Nucleus accumbens (tissue), 56 donors: ENCODE measurements at places on chromosomes 1 and 21.

GRCh38 chr1:232600424-232601258, 29.3 kb downstream of the SIPA1L2 start:
- DNase-seq = no peak

DNA sequence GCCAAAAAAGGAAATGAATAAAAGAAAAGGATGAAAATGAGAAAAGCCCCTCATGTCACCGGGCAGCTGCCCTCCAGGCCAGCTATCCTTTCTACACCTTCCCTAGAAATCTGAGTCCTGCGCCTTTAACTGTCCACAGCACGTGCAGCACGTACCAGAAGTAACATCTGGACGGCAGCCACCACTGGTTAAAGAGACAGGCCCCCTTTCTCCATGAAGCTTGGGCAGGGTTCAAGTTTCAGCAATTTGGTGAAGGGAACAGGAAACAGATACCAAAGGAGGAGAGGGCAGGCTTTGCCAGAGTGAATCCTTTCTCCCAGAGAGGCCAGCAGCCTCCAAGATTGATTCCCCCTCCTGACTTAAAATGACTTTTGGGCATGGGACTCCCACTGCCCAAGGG, 3.6 kb upstream of the KIAA2013 start:
- no peak for DNase-seq

GRCh38 chr1:36941316-36941978, 92.9 kb downstream of the GRIK3 start:
- no peak for DNase-seq

GRCh38 chr1:221327954-221328353, 413.9 kb downstream of the DUSP10 start:
- DNase-seq = no peak

DNA sequence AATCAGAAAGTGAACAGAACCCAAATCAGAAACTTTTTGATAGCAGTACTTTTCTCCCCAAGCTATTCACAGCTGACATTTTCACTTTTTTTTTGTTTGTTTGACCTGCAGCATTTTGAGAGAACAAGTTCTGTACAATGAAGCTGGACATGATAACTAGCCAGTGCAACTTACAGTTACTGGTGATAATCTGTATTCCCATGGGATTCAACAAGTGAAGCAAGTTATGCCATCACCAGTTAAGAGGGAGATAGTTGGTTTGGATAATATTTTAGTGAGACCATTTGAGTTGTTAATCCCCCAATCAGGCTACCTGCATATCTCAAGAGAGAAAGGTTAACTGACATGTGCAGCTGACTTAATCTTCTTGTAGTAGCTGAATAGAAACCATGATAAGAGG, 18.1 kb downstream of the SON start:
- DNase-seq = no peak

DNA sequence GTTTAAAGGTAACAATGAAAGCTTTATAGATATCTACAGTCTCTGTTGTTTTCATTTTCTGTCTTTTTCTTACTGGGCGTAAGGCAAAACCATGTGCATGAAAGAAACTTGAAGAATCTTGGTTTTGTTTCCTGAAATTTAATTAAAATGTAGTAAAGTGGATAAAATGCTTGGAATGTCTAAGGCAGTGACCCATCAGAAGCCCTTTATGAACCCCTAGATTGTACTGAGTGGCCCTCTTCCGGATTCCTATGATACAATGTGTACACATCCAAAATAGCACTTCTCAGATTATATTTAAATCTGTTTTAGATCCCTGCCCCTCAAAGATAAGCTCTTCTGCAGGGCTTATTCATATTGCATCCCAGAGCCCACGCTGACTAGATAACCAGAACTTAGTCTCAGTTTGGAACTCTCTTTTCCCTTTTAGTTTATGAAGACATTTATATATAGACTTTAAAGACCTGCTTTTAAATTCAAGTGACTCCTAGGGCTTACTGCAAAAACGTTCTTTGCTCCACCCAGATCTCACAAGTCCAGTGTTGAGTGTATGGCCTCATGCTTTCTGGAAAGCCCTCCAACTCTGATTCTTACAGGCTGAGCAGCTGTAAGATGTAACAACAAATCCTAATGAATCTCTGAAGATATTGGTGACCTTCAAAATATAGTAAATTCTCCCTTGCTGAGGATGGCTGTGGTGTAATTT, 142.9 kb downstream of the LRRC7 start:
- no peak for DNase-seq
